NCI-H526 treated with DMSO at 0.1 percent for 48 hours (cell line): ENCODE measurements at places on chromosomes 16 and 17.
A peak's percentile ranks its signal among the peaks of the same experiment; 100 is the strongest.

GRCh38 chr16:84618581-84619460 is 943 bp upstream of the COTL1 start:
- no peak for DNase-seq

DNA sequence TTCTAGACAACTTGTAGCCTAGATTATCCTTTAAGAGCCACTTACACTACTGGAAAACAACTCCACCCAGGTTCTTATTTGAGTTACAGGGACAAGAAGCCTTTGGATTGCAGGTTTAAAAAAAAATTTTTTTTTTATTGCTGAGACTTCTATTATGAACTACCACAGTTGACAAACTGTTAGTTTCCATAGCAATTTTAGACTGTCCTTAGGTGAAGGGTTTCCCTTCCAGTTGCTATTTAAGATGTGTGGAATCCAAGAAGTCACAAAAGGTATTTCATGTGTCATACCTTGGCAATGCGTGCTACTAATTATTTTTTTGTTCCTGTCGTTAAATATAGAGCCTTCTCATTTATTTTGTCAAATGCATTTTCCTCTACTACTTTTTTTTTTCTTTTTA is 253.2 kb downstream of the PRKCA start:
- DNase-seq, result no peak

DNA sequence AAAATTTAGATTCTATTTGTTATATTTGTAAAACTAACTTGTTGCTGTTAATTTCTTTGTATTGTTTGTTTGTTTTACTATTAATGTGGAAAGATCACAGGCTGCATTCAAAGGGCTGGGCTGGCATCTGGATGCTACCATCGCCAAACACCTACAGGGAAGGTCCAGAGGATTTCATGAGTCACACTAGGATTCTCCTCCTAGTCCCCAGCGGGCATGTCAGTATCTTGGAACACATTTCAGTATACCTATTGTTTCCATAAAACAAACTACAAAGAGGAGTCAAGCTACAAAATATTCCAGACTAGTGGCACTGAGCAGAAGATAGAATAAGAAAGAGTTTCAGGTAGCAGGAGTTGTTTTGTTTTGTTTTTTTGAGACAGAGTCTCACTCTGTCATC is 55.3 kb downstream of the NOG start:
- DNase-seq, result no peak

DNA sequence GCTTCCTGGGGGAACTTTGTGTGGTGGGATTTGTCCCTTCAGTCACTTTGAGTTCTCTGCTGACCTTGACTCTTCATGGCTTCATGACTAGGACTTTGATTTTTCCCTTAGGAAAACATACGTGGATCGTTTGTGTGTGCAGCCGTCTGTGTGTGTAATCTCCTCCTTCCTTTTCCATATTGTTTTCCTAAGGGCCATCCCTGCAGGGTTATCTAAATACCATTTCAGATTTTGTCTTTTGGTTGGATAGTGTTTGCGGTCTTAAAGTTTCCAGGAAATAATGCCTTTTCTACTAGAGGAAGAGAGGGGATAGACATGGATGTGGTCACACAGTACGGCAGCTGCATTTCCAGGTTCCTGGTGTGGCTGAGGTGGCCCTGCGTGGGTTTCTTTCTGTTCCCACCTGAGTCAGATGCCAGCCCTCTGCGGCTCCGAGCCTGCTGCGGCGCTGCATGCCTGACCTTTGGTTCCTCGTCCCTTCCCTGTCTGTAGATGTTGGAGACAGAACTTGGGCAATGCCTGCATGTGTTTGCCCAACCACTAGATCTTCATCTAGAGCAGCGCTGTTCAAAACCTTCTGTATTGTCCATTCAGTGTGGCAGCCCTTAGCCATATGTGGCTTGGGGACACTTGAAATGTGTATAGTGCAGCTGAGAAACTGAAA is 72.0 kb upstream of the LGALS9 start:
- DNase-seq, result no peak

GRCh38 chr17:8123695-8124349 is at the start of gene HES7:
TSS of gene HES7 (minus strand) at chr17:8124106. CDS start at chr17:8124084, 22 bp downstream.
- DNase-seq, result no peak

DNA sequence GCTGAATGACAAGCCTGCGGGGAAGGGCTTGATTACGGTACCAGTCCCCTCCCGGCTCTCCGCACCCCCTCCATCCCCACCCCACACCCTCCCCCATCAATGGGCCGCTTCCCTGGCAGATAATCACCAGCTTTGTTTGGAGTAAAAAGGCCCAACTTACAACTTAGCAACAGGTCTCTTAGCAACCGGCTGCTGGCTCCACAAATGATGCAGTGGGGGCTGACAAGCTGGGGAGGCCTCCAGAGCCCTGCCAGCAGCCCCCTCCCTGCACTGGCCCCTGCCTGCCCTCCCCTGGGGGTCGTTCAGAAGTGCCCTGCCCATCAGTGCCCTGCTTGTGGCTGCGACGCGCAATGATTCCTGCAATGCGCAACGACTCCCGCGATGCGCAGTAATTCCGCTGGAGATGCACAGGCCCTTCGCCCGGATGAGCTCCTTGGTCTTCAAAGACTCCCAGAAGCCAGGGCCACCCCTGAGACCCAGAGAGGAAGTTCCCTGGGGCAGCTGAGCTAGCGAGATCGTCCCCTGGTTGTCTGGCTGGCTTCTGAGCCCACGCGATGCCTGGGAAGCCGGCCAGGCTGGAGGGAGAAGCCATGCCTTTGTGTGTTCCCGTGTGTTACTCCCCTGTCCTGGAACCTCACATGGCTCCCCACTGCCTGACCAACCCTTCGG is 23.3 kb downstream of the CPNE2 start:
- no peak for DNase-seq

DNA sequence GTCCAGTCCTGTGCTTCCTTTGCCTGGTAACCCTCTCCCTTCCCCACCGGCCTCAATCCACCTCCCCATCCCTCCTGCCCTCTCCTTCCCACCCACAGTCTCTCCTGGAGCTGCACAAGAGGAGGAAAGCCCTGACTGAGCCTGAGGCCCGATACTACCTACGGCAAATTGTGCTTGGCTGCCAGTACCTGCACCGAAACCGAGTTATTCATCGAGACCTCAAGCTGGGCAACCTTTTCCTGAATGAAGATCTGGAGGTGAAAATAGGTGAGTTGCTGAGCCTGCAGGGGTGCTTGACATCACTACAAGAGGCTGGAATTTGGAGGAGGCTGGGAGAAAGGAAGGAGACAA is 1.3 kb downstream of the PLK1 start:
- DNase-seq, result no peak

GRCh38 chr16:19601083-19601976 is 45.8 kb downstream of the VPS35L start:
- peak; percentile 20 for DNase-seq

GRCh38 chr17:11412654-11413053 is 171.6 kb downstream of the SHISA6 start:
- no peak for DNase-seq

DNA sequence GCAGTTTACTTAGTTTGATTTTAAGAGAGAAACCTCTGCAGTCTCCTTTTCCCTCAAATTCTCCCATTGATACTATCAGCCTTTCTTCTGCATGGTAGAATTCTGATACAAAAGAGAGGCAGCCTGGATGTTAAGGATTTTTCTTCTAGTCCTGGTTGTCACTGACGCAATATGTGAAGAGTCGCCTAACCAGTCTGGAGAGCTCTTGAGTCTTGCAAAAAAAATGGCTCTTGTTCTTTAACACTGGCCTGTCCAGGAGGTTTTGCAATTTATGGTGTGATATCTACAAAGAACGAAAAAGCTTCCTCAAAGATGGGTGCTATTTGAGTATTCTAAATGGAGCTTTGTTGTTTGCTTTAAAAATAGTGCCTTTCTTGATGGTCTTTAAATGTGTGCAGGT is 28.9 kb downstream of the COX10 start:
- DNase-seq, result no peak

DNA sequence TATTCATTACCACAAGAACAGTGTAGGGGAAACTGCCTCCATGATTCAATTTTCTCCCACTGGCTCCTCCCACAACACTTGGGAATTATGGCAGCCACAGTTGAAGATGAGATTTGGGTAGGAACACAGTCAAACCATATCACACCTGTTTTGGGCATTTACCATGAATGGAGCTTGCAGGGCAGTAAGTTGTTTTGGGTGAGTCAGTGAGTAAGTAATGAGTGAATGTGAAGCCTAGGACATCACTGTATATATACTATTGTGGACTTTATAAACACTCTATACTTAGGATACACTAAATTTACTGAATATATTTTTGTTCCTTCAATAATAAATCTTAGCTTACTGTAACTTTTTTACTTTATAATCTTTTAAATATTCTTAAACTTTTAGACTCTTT is 48.1 kb downstream of the TBC1D26 start:
- no peak for DNase-seq

GRCh38 chr17:8846768-8847211 is 20.7 kb downstream of the PIK3R6 start:
- DNase-seq, result peak; percentile 13

GRCh38 chr17:72386619-72387237 is 265.9 kb downstream of the SOX9 start:
- DNase-seq, result no peak

DNA sequence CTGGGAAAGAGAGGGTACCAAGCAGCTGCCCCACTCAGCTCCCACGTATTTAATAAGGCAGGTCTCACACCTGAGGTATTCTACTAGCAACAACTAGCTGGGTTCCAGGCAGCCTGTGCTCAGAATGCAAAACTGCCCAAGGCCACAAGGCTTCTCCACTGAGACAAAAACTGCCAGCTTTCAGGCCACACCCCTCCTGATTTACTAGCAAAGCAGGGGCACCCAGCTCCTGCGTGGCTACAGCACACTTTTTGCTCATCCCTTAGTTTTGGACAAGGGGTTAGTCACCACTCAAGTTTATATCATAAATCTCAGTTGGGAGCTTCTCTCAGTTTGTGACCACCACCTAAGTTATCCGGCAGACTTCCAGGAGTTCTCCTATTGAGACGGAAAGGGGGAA is 494.6 kb downstream of the CDH11 start:
- no peak for DNase-seq

DNA sequence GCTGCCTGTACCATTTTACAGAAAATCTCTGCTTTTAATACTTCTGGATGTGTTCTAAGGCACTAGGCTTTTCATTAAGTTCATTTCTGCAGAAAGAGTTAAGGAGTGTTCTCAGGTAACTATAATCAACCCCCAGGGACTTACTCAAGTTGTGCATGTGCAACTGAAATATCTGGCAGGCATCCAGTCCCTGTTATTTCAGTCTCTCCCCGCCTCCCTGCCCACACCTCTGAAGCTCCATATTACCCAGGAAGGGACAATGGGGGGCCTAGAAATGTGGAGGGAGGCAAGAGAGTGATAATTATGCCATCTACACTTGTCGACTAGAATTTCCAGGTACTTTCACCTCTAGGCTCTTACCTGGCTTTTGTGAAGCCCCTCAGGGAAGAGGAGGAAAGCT is 432.2 kb downstream of the MAF start:
- DNase-seq, result no peak

GRCh38 chr16:57244463-57244766 is 644 bp upstream of the ARL2BP start:
- DNase-seq, result no peak

GRCh38 chr16:78844682-78845081 is 745.2 kb downstream of the WWOX start:
- no peak for DNase-seq

DNA sequence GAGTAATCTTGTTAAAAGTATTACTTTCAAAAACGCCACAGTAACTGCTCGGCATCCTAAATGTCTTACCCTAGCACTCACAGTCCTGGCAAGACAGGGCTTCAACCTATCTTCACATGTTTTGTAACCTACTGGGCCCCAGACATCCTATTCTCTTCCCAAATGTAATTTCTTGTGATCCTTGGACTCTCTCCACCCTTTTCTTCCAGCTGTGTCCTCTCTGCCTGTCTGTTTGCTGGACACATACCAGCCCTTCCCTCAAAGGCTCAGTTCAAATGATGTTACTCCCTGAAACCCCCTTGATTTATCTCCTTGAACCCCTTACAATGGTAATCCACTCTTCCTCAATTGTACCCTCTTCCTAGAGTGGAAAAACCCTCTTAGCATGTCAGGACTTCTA is 60.1 kb upstream of the CNEP1R1 start:
- DNase-seq, result no peak

GRCh38 chr17:64565563-64565962 is 58.8 kb downstream of the CEP95 start:
- DNase-seq, result no peak

GRCh38 chr16:24537474-24538337 is 1.7 kb upstream of the RBBP6 start:
- no peak for DNase-seq

DNA sequence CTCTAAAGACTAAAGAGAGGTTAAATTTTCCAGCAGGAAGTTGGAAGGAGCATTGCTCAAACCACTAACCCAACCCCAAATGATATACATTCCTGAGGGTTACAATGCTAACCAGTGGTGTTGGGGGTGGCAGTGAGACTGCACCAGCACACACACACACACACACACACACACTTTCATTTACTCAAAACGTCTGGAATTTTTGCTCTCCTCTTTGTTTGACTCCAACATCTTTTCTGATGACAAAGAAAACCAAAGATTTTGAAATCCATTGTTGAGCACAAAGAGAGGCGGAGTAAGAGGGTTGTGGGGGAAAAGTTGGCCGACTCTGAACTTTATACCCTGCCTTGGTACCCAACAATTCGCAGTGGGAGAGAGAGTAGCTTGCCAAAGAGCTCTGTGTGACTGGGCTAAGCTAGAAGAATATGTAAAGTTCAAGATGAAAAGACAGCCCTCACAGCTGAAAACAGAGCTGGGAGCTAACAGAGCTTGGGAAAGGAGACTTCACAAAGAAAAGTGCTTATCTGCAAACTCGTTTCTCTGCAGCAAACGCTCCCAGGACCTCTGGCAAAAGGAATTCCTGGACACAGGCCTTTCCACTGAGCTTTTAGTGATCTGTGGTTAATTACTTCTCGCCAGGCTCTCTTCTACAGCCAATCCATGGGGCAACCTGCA is 426.0 kb upstream of the CDH11 start:
- no peak for DNase-seq

- DNase-seq, result no peak
These were observed 2.6 kb downstream of the GTF3C1 start for GRCh38 chr16:27547134-27547533.

DNA sequence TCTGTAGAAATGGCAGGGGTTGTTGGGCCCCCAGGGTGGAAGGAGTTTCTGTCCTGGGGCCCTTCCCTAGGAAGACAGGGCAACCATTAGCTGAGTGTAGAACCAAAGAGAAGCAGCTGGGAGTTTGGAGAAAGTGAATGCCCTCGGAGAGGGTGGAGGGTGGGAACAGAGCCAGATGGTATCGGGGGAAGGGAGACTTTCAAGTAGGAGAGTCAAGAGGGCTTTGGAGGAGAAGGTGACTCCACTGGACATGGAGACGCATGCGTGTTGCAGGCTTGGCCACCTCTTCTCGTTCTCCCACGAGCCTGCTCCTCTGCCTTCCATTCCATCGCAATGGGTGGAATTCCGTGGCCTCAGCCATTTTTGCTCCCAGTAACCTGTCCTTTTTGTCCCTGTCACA is 19.4 kb downstream of the SLC47A1 start:
- DNase-seq, result no peak

GRCh38 chr17:28702026-28702751 is 9.5 kb downstream of the PROCA1 start:
- no peak for DNase-seq

GRCh38 chr17:61440697-61441096 is 11.5 kb upstream of the TBX4 start:
- DNase-seq, result no peak
